HuH-7 (cell line): ENCODE measurements at places on chromosomes 5 and 9.

GRCh38 chr9:36625006-36625615 lies 52.4 kb downstream of the MELK start:
- no peak for DNase-seq

DNA sequence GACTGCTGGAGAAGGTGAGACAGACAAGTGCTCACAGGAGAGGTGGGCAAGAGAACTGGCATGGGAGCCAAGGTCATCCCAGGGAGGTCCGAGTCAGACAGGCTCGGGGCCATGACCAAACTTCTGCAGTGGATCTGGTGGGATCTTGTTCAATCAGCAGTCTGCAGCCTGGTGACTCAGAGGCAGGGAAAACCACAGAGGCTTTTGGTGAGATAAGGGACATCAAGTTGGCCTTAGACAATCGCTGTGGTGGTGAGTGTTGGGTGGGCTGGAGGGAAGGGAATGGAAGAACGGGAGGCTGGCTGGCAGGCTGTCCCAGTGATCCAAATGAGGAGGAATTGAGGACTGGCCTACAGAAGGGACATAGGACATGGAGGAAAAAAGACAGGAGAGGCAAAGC lies 123.8 kb downstream of the TMEM174 start:
- DNase-seq: no peak

DNA sequence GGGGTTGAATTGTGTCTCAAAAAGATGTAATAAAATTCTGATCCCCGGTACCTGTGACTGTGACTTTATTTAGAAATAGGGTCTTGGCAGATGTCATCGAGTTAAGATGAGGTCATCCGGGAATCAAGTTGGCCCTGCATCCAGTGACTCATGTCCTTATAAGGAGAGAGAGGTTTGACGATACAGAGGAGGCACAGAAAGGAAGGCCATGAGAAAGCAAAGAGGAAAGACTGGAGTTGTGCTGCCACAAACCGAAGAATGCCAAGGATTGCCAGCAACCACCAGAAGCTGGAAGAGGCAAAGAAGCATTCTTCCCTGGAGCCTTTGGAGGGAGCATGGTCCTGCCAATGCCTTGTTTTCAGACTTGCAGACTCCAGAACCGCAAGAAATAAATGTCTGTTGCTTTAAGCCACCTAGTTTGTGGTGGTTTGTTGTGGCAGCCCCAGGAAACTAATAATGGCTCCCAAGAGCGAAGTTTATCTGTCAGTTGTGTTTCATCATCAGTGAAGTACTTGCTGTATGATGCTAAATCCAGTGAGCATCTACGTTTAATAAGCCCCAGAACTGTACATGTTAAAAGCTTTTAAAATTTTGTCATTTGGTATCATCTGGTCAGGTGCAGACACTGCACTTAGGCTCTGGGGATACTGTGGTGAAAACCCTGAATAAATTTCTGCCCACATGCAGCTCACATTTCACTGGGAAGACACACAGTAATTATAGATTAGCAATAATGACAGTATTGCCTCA lies 114.8 kb downstream of the TLE4 start:
- DNase-seq: no peak

DNA sequence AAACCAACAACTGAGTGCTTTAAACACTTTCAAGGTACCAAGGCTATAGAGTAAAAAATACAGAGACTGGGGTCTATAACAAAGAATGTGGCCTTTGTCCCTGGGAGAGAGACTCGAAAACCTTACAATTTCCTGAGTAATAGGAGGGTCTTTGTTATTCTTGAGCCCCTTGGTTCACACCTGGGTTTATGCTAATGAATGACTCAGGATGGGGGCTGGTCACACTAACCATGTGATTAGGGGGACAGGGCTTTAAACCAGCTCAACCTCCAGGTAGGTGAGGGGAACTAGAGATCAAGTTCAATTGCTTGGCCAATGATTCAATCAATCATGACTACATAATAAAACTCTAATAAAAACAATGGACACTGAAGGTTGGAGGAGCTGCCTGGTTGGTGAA lies 50.2 kb downstream of the PLPP1 start:
- no peak for DNase-seq

DNA sequence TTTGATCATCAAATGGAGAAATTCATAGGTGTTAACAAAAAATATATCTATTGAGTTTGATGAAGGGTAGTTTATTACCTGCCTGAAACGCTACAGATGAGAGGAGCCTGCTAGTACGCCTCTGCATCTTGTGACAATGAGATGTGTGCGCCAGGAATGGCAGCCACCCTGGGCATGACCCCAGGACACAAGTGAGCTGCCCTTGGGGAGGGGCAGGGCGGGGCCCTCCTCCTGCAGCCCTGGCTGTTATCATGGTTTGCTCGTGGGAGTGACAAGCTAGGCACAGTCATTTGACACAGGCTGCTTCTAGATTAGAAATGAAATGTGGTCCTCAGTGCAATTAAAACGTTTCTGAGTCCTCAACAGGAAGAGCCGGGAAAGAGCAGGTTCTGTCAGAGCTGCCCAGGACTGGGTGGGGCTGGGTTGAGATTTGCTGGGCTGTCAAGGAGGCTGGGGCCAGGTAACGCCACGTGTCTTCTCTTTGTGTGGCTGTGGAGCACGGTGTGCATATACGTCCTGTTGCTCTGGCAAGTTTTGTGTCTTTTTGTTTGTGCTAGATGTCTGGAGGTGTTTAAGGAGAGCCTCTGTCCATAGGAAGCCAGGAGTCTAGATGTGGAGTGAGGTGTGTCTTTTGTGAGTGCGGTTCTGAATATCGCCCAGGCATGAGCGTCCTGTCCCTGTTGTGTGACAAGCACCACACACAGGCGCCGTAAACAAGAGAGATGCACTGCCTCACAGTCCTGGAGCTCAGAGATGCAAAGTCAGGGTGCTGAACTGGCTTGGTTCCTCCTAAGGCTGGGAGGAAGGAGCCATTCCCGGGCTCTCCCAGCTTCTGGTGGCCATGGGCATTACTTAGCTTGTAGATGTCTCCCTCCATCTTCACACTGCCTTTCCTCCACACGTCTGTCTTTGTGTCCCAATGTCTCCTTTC lies 129.0 kb upstream of the IRX4 start:
- DNase-seq: no peak

- DNase-seq: no peak
Measured at GRCh38 chr5:96957254-96958049, 21.6 kb downstream of the LNPEP start.

- DNase-seq: no peak
Measured at GRCh38 chr9:133139246-133140173, 18.5 kb upstream of the RALGDS start.

DNA sequence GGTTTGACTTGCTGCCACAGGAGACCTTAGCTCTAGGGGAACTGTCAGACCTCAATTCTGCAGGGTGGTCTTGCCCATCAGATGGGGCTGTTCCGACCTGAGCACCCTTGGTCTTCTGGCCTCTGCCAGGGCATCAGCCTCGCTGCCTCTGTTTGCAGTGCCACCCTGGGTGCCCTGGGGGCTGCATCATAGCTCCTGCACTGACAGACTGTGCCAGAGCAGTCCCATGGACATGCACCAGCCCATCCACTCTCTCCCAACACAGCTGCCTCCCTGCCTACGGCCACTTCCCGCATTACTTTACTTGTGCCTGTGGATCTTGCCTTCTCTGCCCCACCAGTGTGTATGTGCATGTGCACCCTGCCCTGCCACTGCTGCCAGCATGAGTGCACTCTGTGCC lies 884.7 kb upstream of the ARRDC3 start:
- DNase-seq: no peak

GRCh38 chr9:87517732-87518131 lies 20.1 kb downstream of the DAPK1 start:
- DNase-seq: no peak

- no peak for DNase-seq
Measured at GRCh38 chr5:171728686-171729085, 56.9 kb upstream of the SMIM23 start.

DNA sequence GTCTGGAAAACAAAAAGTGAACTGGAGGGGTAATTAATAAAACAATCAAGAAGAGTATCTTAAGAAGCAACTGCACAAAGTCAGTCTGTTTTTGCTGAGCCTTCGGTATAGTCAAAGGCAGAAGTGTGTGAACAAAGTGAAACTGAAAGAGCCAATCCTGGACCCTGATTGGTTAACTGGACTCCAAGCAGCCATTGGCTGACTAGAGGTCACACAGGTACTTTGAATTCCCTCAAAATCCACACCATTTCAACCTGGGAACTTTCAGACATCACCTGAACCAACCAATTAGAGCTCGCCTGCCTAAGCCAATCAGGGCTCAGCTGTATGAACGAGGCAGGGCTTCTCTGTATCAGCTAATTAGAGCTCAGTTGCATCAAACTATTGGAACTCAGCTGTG lies 286.7 kb downstream of the TLE4 start:
- DNase-seq: peak; percentile 56

GRCh38 chr9:136567651-136568287 lies 21.9 kb upstream of the NOTCH1 start:
- DNase-seq: no peak

DNA sequence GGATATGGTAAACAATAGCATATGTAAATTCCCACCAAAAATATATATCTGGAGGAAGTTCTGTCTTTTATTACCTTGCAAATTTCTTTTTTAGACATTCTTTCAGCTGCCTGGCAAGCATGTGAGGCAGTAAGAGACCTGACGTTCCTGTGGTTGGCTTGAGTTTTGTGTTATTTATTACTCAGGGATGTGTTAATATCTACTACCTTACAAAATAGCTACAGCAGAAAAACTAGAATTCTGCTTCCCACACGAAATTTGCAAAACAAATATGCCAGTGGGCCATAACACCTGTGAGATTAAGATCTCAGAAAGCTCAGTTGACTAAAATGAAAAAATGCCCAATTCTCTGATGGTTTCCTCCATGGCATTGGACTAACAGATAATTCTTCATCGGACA lies 274.2 kb downstream of the TMEM167A start:
- no peak for DNase-seq

GRCh38 chr5:55634866-55635265 lies 77.3 kb downstream of the SLC38A9 start:
- DNase-seq: no peak

- no peak for DNase-seq
Measured at GRCh38 chr5:86807046-86808031, 189.6 kb downstream of the COX7C start.

GRCh38 chr5:180210961-180211760 lies 2.1 kb upstream of the RASGEF1C start:
- DNase-seq: no peak

DNA sequence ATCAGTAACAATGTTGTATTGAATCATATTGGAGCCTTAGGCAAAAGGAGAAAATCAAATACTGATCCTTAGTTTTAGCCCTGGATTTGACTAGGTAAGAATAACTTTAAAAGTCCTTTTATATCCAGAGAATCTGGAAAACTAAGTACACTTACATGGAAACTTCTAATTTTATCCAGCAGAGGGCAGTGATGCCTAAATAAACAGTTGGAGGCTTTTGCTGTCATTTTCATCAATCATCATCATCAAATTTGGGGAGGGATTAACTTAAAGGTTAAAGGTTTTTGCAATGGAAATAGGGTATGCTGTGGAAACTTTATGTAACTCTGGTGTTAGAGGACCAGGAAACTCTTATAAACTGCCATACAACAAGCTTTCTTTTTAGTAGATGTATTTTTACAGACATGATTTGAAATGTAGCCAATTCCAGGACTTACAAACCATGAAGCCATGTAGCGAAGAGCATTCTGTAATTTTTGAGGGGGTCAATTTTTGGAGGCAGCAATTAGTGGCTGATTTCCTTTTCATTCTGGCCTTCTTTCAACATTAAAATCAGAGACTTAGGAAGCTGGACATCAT lies 112.7 kb downstream of the OSTF1 start:
- DNase-seq: peak; percentile 32

DNA sequence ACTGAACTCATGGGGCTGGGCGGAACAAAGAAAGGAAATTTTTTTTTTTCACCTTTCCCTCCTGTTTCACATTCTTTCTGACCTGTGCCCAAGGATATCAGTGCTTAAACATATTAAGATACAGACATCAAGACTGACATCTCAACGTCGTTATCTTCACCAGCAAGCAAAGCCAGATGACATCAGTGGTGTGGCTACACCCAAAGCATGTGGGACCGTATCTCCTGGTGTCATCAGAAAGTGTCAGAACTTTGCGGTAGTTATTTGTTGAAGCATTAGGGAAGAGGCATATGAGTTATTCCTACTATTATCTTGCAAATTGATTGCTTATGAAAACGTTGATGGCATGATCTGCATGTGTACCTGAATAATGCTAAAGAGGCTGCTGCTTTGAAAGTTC lies 487.4 kb downstream of the TLE4 start:
- no peak for DNase-seq

DNA sequence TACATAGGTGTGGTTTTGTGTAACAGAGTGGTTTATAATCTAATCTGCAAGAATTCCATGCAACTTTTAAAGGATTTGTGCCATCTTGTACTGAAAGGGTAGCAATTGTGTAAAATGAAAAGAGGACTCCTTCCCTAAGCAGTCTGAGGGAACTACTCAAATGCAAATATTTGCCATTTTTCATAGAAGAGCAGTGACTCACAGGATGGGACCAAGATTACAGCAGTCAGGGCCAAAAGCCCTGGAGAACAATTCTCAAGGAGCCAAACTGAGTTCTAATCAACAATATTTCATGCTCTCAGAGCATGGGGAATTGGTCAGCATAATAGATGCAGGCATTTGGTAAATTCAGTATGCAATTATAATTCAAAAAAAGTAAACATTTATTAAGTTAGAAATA lies 495.8 kb downstream of the CHSY3 start:
- DNase-seq: no peak
